ENCODE measurements at places on chromosomes 3 and 15.

DNA sequence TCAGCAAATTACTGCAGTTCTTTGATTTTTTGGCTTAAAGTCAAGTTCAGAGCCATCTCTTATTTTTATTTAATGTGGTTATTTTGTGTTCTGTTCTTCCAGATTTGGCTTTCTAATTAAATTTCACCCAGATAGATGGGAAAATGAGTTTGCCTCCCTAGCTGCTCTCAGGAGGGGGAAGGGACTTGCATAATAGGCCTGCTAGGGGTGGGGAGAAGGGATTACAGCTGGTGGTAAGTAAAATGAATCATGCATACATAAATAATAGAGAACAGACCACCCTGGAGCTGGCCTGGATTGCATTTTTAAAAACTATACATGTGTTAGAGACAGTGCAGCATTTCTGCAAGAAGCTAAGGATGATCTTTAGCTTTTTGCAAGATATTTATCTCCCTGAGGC, 3.9 kb upstream of the PXYLP1 start:
- DNase-seq = peak; percentile 35

GRCh38 chr3:16520970-16521881, 7.7 kb upstream of the RFTN1 start:
- no peak for DNase-seq

DNA sequence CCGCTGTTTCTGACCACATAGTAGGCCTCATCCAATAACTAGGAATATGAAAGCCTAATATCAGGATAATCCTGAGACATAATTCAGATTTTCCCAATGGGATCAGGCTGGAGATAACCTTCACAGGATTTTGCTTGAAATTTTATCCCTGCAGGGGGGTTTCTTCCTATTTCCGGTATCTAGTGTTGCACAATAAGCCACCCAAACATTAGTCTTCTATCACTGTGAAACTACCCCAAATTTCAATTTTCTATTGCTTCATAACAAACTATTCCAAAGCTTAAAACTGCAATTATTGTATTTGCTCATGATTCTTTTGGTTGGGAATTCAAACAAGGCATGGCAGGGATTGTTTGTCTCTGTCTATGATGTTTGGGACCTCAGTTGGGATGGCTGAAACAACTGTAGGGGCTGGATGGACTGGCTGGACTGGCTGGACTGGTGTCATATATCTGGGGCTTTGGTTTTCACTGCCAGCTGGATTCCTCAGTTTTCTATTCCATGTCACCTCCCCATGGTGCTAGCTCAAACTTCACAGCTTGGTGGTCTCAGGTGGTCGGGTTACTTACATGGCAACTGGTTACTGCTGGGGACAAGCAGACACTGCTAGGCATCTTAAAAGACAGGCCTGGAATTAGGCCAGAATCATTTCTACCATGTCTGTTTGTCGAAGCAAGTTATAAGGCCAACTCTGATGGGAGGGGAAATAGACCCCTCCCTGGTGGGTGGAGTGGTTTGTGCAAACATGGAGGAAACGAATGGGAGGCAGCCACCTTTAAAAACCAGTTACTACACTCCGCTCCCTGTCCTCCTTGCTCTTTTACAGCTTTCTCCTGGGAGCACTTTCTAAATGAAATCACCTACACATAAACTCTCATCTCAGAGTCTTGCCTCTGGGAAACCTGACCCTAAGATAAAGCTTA, 88.2 kb upstream of the STT3B start:
- no peak for DNase-seq

DNA sequence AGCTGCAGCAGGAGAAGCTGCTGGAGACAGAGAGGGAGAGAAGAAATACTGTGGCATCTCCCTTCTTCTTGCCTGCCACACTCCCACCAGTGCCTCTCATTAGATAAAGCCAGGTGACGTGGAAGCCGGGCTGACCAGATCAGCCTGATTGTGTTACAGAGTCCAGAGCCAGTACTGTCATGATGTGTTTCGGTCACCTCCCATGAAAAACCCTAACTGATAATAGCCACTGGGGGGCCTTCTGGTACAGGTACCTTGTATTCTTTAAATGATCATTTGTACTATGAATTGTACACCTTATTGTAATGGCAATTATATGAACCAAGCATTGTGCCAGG, 125.8 kb upstream of the TMEM108 start:
- no peak for DNase-seq

- DNase-seq = no peak
These were observed 265.5 kb downstream of the ADAMTSL3 start for GRCh38 chr15:83919319-83919830.

GRCh38 chr3:120153294-120153693, 59.0 kb upstream of the GSK3B start:
- peak; percentile 62 for DNase-seq

- DNase-seq = no peak
These were observed 86.3 kb downstream of the LMLN start for GRCh38 chr3:198046120-198046857.

GRCh38 chr3:21786438-21786797, 35.4 kb upstream of the ZNF385D start:
- no peak for DNase-seq

DNA sequence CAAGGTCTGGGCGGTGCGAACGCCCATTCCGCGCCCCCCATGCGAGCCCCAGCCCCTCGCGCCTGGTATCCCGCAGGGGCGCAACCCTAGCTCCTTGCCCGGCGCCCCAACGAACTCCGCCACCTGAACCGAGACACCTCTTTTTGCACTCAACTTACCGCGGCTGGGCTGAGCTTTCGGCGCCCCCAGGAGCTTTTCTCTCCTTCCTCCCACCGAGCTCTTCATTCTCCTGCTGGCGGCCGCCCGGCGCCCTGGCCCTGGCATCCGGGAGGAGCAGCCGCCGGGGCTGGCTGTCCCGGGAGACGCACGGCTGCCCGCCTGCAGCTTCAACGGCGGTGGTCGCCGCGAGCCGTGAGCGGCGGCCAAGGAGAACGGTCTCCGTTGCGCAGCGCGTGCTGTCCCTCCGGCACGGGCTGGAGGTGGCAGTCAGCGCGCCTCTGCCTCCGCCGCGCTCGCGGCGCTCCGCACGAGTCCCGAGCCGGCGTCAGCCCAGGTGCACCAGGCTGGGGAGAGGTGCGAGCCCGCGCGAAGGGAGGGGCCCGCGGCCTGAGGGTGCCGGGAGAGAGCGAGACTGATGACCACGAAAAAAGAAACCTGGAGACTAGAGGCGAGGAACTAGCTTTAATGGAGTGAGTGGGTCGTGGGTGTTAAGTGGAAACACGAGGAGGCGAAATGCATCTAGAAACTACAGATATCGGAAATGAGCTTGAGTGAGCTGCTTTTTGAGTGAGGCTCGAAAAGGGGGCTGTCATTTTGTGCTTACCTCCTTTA, 621.5 kb upstream of the ZNF385D start:
- DNase-seq = no peak

DNA sequence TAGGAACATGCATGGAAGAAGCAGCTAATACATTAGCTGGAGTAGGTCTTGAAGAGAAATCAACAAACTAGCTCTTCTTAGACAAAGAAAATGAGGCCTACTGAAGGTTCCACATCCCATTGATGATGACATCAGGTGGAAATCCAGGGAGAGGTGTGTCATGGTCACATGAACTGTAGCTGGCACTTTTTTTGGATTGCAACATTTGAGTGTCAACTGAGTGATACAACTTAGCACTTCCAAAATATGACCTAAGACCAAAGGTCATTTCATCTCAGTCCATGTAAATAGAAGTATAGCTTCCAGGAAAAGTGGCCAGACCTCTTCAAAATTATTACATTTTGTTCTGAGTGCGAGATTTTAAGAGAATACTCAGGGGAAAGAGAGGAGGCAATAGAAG, 117.2 kb upstream of the MEIS2 start:
- no peak for DNase-seq

- DNase-seq = no peak
These were observed 94.0 kb upstream of the LRRN1 start for GRCh38 chr3:3705090-3705775.

- no peak for DNase-seq
These were observed 8.0 kb downstream of the EPHB1 start for GRCh38 chr3:134803051-134803505.
